ENCODE measurements at places on chromosomes 5 and 9.

DNA sequence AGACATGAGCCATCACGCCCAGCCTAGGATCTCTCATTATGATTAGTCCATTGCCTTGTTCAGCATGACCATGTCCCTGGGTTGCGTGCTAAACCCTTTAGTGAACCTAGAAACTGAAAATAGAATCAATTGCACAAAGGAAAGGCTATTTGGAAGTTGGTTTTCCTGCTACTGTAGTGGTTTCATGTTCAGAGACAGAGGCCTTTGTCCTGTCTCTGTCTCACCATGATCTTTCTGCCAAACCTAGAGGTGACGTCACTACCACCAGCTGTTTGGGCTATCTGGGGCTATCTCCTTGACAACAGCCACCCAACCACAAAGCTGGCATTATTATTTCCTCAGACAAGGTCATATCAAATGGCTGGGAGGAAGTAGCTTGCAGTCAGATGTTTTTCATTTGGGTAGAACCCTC is 4.0 kb upstream of the CDK5RAP2 start:
- peak; percentile 64 for DNase-seq

GRCh38 chr9:115799734-115800133 is 353.9 kb upstream of the PAPPA start:
- no peak for DNase-seq

DNA sequence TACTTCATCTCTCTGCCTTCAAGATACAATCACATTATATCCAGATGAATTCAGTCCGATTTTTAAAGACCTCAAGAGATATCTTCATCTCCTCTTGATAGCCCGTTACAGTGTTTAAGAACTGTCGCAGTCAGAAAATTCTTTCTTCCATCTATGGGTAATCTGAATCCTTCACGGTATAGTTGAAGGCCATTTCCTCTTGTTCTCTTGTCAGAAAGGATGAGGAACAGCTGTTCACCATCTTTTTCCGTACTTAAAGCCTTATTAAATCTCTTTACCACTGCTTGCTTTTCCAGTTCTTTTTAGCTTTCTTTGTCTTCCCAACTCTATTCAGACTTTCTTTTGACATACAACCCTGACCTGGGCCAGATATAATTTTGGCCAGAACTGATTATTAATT is 121.8 kb downstream of the XRCC4 start:
- no peak for DNase-seq

DNA sequence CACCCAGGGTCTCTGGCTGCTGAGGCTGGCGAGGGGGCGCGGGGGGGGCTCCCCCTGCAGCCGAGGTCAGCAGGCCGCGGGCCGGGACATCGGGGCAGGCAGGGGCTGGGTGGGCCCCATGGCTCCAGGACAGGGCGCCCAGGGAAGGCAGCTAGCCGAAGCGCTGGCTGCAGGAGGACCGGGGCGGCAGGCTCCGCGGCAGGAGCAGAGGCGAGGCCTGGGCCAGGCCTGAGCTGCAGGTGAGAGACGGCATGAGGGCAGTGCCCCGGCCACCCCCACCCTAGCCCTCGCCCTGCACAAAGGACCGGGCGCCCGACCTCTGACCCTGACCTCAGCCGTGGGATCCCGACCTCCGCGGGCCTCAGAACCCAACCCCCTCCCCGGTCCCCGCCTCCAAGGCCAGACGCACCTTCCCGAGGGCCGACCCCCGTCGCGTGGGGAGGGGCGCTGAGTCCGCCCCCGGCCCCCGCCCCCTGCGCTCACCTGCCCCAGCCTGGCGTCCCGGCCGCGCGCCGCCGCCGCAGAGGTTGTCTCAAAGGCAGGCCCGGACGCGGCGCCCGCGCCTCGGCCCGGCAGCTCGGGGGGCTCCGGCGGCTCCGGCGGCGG is 431 bp downstream of the RNF208 start:
- no peak for DNase-seq

DNA sequence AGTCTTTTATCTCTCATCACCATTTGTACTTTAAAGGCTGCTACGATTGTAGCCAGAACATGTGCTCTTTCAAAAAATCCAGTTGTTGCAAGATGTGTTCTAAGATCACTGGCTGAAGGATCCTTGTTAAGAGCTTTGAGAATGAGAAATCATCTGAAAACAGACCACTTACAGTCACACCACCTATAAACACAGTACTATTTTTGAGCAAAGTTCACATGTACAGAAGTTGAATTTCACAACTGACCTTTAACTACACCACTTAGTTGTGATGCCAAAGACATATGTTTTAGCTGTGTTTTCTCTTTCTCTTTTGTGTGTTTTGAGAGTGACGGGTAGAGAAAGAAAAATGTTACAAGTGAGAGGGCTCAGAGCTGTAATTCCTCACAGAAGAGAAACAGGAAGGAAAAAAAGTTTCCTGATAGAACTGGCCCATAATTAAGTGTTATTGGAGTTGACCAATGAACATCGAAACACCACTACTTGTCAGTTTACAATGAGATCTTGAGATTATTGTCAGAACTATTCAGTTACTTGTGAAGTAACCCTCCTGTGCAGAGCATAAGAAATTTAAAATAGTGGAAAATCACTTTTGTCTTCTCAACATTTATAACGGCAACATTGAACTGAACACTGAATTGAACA is 245.4 kb downstream of the MLLT3 start:
- DNase-seq, result no peak

GRCh38 chr5:123452401-123452800 is 29.2 kb upstream of the CEP120 start:
- no peak for DNase-seq

DNA sequence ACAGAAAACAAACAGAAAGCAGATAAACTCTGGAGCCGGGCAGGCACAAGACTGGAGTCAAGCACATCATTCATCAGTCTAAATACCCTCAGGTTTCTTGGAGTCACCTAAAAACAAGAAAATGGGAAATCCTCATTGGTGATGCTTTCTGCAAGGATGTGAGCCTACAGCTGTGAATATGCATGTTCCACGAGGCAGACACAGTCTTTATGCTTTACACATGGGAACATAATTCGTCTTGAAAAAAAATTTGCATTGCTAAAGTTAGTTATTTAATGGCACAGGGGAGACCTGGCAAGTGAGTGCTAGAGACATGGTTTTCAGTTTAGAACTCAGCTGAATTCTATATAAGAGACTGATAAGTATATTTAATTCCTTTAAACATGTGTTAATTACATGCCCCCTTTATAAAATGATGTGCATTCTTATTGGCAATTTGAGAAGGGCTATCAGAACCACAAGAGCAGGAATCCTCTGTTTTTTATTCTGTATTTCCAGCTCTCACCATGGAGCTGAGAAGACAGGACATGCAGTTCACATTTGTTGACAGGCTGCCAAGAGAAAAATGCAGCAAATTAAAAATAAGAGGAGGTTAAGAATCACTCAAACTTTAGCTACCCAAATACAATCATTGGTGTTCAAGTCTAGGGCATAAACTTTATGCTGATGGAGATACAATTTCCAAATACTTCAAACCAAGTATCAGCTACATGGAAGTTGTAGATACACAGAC is 438.0 kb upstream of the MPDZ start:
- DNase-seq, result no peak

DNA sequence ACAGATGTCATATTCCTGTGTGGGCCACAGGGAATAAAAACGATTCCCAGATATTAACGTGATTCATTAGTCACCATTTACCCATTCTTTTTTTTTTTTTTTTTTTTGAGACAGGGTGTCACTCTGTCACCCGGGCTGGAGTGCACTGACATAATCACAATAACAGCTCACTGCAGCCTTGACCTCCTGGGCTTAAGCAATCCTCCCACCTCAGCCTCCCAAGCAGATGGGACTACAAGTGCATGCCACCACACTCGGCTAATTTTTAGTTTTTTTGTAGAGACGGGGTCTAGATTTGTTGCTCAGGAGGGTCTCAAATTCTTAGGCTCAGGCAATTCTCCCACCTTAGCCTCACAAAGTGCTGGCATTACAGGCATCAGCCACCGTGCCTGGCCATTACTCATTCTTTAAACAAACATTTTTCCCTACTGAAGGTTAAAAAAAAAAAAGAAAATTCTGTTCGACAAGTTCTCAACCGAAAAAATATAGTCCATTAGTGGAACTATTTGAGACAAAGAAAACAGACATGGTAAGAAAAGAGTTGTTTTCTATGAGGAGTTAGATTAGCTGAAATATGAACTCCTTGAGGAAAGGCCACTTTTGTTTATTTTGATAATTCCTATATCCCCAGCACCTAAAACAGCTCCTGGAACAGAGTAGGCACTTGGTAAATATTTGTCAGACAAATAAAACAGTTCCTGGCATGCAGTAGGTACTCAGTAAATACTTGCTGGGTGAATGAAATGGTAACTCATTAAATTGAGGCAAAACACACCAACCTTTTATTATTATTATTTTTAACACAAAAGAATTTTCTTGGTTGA is 32.1 kb upstream of the PDCL start:
- DNase-seq, result no peak

DNA sequence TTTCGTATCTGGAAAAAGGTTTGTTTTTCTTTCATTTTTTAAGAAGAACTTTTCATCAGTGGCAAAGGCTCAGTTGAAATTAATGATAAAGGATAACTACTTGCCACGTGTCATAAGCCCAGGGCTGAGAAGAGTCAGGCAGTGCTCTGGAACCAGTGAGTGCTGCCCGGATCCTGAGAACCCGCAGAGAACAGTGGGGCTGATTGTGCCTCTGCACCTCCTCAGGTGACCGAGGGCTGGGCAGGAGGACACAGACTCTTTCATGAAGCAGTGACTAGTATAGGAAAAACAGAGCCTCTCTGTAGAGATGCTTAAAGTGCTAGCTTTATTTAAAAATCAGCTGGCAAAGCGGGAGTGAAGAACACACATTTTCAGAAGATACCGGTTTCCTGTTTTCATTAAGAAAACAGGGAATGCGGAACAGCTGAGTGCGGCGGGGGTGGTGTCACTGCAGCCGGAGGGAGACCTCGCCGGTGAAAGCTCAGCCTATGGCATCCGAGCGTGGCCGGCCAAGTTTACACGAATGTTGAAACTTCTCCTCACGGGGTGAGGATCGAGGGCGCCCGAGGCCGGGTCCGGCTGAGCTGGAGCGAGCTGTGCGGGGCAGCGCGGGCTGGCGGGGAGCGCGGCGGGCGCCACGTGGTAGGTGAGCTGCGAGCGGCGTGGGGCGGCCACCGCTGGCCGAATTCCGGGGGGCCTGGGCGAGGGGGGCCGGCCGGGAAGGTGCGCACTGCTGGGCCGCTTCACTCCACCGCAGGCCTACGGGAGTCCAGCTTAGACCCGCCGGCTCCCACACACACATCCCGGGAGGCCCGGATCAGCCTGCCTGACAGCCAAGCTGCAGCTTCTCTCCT is 134.7 kb upstream of the DMRT1 start:
- DNase-seq, result peak; percentile 58

- no peak for DNase-seq
Measured at GRCh38 chr5:77367741-77368140, 124.4 kb downstream of the WDR41 start.

DNA sequence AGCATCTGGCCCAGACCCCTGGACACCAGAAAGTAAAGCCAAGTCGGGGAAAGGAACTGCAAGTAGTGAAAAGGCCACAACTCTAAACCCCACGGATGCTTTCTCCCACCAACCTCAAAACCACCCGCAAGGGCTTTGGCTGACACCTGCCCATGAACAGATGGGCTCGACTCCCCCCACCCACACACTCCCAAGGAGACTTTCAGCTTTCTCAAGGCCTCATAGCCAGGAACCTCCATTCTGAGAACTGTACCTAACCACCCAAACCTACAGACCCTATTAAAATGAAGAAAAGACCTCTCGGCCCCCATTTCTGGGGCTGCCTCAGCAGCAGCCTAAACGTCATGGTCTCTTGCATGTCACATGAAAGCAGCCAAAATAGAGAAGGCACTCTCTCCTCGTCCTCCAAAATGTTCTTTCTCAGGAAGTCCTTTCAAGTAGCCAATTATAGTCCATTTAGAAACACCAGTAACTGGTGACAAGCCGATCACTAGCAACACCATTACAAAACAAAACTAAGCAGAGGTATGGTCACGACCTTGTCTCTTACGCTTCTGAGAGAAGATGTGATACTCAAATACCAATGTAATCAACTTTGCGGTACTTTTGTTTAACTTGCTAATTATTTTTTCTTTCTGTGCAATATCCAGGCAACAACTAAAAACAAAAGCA is 2.9 kb downstream of the B4GALT1 start:
- DNase-seq, result peak; percentile 34

GRCh38 chr5:98679963-98680362 is 93.5 kb upstream of the RGMB start:
- DNase-seq, result no peak
